SHP77 treated with DMSO at 0.1 percent for 48 hours (cell line): ENCODE measurements at places on chromosomes 6 and 20.
A peak's percentile ranks its signal among the peaks of the same experiment; 100 is the strongest.

GRCh38 chr6:109441069-109441816, 719 bp downstream of the SMPD2 start:
- no peak for DNase-seq

GRCh38 chr20:50379991-50380696, 130.0 kb upstream of the PTPN1 start:
- no peak for DNase-seq

- no peak for DNase-seq
These were observed 122.2 kb downstream of the ZDHHC14 start for GRCh38 chr6:157503018-157503747.

DNA sequence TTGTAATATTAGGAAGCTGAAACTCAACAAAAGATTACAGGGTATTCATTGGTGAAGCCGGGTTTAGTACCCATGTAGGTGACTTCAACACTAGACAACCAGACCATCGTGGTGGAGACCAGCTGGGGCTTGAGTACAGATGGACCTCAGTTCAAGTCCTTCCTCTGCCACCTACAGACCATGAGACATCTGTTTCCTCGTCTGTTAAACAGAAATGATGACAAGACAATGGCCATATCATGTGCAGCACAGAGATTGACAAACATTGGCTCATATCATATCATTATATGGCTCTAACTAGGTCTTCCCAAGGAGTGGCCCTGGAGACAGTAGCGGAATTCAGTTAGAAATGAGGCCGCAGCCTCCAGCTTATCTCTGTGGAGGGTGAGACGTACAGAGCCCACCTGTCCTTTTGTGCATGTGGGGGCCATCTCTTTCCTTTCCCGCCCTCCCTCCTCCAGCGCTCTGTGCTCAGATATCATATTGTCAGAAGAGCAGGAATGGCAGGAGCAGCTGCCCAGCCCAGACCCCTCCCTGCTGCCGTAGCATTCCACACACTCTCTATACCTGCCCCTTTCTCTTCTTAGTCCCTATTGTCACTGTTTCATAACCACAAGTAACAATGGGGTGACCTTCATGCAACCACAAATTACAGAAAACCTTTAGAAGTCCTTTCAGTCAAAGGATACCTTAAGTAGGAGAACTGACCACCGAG, 75.1 kb downstream of the LY86 start:
- no peak for DNase-seq

DNA sequence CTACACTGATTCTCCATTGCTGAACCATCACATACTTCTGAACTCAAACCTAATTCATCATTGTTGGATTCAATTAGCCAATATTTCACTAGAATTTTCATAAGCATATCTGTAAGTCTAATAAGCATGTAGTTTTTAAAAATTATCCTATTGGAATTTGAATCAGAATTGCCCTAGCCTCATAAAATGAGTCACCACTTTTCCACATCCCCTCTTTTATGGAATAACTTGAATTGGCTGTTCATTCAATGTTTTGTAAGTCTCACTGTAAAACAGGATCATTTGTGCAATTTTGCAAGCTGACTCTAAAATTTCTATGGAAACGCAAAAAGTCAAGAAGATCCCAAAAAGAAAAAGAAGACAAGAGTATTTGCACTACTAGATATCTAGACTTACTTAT, 141.0 kb downstream of the HACE1 start:
- no peak for DNase-seq

GRCh38 chr20:51271931-51272330, 249.0 kb upstream of the KCNG1 start:
- no peak for DNase-seq

- DNase-seq, result no peak
These were observed 701.9 kb upstream of the MAP3K7 start for GRCh38 chr6:91288741-91289140.

GRCh38 chr6:145839653-145840052, 25.1 kb upstream of the FBXO30 start:
- DNase-seq, result no peak

- DNase-seq, result no peak
These were observed 37.6 kb downstream of the RSPH3 start for GRCh38 chr6:158962371-158962770.

GRCh38 chr6:143967706-143968376, 40.2 kb downstream of the PLAGL1 start:
- no peak for DNase-seq

GRCh38 chr20:33475381-33476152, 14.3 kb upstream of the CBFA2T2 start:
- no peak for DNase-seq

DNA sequence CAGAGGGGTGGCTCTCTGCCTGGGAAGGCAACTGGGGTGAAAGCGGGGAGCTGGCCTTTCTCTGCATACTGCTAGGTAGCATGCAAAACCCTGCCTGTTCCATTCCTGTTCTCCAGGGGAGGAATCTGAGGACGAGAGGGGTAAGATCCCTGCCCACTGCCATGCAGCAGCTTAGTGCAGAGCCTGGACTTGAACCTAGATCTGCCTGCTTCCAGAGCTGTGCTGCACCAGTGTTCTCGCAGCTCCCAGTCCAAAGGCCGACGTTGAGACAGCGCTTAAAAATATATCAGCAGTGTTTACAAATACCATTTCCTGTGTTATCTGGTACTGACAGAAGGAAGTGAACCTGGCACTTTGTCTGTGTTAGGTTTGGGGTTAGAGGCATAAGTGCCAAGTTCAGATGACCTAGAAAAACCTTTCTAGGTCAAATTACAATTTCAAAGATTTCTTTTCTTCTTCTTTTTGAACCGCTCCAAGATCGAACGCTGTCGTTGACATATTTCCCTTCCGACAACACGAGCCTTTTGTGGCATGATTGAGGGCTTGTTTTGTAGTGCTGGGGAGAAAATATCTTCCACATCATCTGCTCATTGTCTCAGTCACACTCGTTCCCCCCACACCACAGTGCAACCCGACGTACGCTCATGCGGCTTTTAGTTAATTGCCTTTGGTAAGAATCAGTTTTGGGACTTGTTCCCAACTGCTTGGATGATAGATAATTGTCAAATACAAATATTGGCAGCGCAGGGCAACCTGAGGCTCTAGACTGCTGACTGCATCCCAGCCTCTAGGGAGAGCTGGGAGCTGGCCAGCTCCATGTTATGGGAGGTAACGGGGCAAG, 44.6 kb downstream of the TOX2 start:
- no peak for DNase-seq

- DNase-seq, result no peak
These were observed 3.8 kb upstream of the RANBP9 start for GRCh38 chr6:13715444-13715883.

DNA sequence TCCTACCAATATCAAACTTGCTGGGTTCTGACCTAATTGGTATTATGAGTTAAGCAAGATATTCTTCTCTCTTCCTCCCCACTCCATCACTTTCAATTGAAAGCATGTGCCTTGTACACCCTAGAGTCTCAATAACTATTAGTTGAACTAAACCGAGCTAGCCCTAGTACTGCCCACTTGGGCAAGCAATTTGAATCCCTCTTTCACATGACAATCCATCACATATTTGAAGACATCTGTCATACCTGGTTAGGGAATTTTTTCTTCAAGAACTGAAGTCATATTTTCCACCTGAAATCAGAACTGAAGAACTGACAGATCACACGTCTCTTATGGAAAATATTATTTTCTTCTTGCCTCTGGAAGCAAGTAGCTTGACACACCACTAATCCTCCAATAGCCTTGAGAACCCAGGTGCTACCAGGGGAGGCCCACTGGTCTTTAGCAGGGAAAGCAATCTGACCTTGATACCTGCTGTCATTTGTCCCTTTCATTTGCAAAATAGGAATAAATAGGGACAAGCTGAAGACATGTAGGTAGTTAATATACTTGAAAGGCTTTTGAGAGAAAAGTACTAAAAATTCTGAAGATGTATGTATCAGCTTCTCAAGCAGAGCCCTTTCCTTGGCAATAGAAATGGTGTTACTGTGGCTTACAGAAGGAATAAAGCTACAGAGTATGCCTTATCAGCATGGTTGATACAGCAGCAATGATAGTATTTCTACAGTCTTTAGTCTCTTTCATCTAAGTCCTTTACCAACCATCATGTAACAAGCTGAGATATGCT, 71.4 kb downstream of the GJA10 start:
- no peak for DNase-seq

- DNase-seq, result no peak
These were observed 7.4 kb downstream of the SRC start for GRCh38 chr20:37353285-37353849.

- no peak for DNase-seq
These were observed 66.2 kb downstream of the ROS1 start for GRCh38 chr6:117359581-117359980.

DNA sequence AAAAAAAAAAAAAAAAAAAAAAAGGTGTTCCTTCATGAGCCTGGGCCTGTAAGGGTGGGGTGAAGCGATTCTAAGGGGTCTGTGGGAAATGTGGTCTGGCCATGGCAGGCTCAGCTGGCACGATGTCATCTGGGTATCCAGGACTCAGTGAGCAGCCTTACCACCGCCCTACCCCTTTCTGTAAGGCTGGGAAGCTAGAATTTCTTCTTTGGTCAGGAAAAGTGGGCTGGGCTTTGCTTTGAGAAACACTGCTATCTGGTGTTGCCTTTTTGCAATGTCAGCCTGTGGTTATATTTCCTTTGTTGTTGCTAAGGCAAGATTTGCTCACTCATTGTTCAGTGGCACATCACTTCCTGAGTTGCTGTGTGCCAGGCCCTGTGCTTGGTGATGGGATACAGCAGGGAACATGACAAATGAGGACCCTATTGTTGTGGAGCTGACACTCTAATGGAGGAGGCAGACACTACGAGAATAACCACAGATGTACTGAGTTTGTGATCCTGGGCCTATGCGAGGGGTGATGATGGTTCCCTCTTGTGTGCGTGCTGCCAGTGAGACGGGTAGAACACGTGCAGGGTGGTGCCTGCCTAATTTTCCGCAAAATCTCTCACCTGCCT, 45.9 kb upstream of the ZNFX1 start:
- no peak for DNase-seq

GRCh38 chr6:55898342-55898741, 23.0 kb upstream of the BMP5 start:
- no peak for DNase-seq

GRCh38 chr6:38269461-38270172, 370.1 kb downstream of the BTBD9 start:
- no peak for DNase-seq

GRCh38 chr6:166488076-166488685, 98.3 kb downstream of the RAMACL start:
- DNase-seq, result no peak

DNA sequence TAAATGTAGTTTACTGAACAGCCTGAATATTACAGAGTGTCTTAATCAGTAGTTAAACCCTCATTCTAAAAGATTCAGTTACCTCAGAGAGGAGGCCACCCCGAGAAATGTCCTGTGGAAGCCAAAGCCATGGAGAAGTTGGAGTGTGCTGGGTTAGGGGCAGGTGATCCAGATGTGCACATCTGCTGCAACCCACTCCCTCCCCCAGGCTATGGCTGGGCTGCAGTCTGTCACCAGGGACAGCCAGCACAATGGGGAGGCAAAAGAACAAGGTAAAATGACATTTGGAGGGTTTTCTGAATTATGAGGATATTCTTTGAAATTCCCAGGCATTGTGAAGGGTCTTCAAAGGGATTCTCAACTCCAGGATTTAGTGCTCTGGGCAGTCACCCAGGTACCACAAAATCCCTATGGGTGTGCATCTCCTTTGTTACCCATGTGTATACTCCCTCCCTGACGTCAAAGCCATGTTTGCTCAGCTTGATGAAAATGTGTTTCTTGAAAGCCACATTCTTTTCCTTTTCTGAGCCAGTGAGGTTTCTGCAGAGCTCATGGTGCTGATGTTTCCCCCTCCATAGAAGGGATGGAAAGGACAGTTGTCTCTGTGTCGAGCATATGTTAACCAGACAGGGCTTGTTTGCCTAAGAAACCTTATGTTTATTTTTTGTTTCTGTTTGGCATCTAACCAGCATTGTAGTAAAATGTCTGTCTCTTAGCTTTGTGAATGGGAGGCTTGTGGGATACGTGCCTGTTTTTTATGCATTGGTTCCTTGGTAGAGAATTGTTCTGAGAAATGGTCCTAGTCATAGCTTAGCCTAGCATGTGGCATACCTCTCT, 212.3 kb upstream of the TBX18 start:
- DNase-seq, result peak; percentile 99

DNA sequence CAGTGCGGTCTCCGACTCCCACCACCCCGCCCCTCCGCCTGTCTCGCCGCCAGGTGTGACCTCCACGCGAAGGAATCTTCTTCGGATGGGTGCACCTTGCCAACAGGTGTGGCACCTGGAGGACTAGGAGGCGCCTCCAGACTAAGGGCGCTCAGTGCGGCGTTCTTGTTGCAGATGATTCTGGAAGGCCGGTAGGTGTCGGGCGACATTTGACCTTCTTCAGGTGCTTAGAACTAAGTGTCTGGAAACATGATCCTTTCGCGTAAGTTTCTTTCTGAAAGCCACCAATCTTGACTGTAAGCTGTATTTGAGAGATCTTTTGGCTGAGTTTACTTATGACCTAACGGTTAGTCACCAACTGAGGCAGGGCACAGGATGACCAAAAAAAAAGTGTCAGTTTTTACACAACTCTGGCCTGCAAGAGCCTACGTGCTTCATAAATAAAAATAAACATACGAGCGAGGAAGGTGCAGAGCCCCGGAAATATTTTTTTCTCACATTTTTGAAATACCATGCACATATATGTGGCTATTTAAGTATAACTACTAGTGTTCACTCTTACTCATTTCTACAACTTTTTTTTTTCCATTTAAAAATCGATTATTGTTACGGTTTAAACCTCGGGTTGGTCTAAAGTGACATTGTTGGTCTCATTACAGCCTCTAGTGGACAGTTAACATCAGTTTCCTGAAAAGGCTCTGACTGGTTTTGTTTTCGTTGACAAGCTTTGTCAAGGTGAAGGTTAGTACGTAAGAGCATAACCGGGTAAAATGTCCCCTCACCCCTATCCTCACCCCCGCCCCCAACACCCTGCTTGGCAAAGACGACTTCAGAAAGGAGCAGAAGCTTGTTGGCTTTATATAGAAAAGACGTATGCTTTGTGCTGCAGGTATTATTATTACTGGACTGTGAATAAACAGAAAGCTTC, 1.6 kb upstream of the ATXN1 start:
- DNase-seq, result peak; percentile 7

DNA sequence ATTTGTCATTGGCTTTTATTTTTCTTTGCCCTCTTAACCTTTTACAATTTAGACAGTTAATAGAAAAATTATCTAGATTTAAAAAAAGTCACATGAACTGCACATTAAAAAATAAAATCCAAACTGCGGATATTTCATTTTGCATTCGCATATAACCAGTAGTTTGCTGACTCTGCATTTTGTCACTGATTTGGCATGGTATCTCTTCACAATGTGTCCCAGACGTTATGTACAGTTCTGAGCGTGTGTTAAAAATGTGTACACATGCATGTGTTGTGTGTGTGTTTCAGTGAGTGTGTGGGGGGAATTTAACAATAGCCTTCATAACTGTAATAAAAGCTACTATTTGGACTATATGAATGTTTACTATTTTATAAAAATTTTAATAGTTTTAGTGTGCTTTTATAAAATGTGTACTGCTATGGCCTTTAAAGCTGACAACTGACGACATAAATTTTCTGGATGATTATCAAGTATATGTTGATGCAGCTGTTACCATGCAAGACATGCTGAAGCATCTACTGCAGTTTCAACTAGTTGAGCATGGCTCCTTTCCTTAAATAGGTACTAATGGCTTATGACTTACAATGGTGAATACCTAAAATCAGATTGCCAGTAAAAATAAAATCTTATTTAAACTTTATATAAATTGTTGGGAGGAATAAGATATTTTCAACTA, 67.7 kb downstream of the HMGCLL1 start:
- DNase-seq, result no peak

- no peak for DNase-seq
These were observed 99.4 kb downstream of the EYA4 start for GRCh38 chr6:133340557-133340956.

- no peak for DNase-seq
These were observed 159.3 kb downstream of the PREX1 start for GRCh38 chr20:48668451-48668946.
